ENCODE measurements at places on chromosomes 2 and 18.

DNA sequence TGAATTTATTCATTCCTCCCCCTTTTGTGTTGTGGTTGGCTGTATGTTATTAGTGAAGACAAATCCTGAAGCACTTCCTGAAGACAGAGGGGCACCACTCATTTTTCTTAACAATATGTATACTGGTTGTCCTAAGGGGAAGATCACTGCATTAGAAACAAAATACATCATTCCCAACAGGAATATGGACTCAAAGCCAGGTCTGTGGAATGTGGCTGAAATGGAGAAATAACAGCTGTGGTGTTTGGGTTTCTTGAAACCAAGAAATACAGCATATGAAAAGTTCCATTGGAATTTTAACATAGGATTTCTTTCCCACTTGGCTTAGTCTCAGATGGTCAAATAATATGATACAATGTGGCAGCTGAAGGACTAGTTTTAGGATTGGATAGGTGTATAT, 267.6 kb downstream of the KCNE4 start:
- DNase-seq, result peak; percentile 6

DNA sequence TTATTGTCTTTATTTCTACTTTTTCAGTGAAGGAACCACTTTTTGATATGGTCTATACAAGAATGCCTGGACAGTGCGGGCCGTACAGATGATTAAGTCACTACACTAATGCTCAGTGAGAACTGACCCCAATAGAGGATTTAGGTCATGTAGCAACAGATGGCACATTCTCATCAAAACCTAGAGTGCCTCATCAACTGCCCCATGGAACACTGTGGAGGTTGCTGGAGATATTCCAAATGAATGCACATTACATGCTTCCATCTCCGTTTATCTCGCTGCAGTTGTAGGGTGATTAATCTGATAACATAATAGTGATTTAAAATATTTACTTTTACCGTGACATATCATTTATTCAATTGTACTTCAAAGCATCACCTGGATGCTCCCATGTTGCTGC, 41.8 kb upstream of the COPS8 start:
- no peak for DNase-seq

DNA sequence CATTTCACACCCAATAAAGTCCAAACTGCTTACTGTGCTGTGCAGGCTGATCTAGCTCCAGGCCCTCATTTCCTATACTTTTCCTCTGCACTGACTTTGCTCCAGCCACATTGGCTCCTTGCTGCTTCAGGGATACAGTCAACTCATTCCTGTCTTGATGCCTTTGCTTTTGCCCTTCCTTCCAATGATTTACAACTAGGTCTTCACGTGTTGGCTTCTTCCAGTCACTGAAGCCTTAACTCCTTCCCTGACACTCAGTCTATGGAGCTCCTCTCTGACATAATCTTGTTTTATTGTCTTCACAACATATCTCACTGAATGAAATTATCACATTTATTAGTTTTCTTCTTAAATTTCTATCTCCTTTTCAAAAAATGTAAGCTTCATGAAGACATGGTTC, 16.9 kb upstream of the C18orf32 start:
- no peak for DNase-seq

DNA sequence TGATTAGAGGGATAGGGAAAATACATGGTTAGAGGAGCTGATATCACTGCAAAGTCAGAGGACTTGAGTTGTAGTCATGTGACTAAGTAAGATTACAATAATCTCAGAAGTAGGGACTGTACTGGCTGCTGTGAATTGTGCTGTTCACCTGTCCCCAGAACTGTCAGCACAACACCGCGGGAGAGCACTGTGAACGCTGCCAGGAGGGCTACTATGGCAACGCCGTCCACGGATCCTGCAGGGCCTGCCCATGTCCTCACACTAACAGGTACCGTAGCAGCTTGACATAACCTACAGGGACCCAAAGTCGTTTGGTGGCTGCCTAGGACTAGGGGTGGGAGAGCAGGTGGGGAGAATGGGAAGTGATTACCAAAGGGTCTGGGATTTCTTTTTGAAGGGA, 132.8 kb upstream of the TTC39C start:
- DNase-seq, result no peak

DNA sequence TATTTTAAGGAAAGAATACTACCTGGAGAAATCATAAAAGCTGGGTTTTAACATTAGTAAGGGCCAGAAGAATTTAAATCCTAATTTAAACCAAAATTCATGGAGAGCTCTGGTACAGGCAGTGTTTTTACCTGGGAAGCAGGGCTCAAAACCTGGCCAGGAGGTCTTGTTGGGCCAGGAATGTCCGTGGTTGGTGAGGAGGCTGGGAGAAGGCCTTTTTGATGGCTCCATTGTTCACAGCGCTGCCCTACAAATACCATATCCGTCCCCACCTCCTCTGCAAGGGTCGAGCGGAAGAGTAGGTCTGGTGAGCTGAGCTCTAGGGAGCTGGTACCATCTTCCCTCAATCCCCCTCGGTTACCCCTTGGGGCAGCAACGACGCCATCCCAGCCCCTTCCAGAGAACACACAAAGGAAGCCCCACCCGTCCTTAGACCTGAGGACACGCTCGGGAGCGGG, 10.9 kb upstream of the HOXD1 start:
- no peak for DNase-seq

GRCh38 chr18:4511166-4511565, 56.1 kb upstream of the DLGAP1 start:
- no peak for DNase-seq

DNA sequence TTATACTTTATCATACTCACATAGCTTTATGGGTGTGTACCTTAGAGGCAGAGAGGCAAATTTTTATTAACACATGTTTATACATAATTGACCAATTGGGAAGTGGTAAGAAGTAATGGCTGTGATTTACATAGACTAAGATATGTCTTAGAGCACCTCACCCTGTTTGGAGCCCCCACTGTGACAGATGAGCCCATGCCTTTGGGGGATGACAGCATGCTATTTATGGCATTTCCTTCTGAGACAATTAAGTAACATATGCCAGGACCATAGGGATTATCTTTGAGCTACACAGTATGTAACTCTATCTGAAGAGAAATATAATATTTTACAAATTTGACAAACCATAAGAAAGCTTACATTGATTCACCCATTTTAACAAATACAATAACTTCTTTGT, 1655.3 kb upstream of the ACVR2A start:
- DNase-seq, result no peak

- peak; percentile 90 for DNase-seq
Observed at GRCh38 chr18:79567481-79568147, 112.0 kb upstream of the CTDP1 start.

DNA sequence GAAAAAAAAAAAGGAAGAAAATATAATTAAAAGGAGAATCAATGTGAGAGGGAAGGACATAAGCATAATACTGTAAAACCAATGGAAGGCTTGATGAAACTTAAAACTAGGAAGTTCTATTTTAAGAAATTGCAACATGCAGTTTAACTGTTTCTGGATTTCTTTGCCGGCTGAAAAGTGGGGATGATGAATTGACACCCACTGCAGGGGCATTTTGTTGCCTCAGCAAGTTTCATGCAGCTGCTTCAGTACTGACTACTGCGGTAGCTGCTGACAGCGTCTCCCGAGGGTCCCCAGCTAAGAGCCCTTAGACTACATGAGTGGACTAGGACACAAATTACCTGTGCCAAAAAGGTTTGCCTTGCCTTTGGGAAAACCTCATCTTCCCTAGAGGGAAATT, 69.2 kb downstream of the B3GNT2 start:
- DNase-seq, result no peak

DNA sequence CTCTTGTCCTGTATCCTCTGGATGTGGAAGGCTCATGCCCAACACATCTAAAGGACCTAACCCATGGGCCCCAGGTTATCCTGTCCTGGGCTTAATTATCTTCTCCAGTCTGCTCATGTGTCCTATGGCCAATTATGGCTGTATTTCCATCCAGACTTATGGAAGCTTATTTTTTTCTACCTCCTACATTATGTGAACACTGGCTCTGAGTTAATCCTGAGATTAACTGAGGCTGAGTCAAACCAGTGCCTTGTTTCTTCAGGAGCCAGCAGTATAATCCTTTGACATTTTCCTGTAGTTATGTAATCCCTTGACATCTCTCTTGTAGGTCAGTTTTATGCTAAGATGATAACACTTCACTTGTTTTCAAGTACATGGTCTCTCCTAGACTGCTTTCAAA, 213.6 kb downstream of the PMAIP1 start:
- DNase-seq, result no peak
